Left lung (tissue), 14 donors: ENCODE measurements at places on chromosomes 2 and 18.

- H3K27ac ChIP-seq: no peak overlapping the region
- no peaks in the 10 kb centered on the region for H3K36me3 ChIP-seq
- H3K4me3 ChIP-seq: no peak overlapping the region
- H3K27me3 ChIP-seq: no peaks in the 10 kb centered on the region
- H3K4me1 ChIP-seq: no peaks in the 10 kb centered on the region
- DNase-seq: no peak
Measured at GRCh38 chr2:146786396-146786795, 1058.4 kb upstream of the ACVR2A start.

- no peaks in the 10 kb centered on the region for H3K36me3 ChIP-seq
- no peak overlapping the region for H3K27ac ChIP-seq
- H3K4me3 ChIP-seq: no peak overlapping the region
- DNase-seq: no peak
Measured at GRCh38 chr18:52518086-52518485, 178.1 kb downstream of the DCC start.

GRCh38 chr2:157447741-157448140, 3.9 kb upstream of the CYTIP start:
- H3K36me3 ChIP-seq: no peaks in the 10 kb centered on the region
- H3K4me1 ChIP-seq: peaks cover 13% of the 10 kb centered on the region
- no peak for DNase-seq

- DNase-seq: no peak
- H3K4me3 ChIP-seq: no peak overlapping the region
- no peaks in the 10 kb centered on the region for H3K4me1 ChIP-seq
- no peaks in the 10 kb centered on the region for H3K27me3 ChIP-seq
Measured at GRCh38 chr2:12930391-12930790, 213.7 kb downstream of the TRIB2 start.

DNA sequence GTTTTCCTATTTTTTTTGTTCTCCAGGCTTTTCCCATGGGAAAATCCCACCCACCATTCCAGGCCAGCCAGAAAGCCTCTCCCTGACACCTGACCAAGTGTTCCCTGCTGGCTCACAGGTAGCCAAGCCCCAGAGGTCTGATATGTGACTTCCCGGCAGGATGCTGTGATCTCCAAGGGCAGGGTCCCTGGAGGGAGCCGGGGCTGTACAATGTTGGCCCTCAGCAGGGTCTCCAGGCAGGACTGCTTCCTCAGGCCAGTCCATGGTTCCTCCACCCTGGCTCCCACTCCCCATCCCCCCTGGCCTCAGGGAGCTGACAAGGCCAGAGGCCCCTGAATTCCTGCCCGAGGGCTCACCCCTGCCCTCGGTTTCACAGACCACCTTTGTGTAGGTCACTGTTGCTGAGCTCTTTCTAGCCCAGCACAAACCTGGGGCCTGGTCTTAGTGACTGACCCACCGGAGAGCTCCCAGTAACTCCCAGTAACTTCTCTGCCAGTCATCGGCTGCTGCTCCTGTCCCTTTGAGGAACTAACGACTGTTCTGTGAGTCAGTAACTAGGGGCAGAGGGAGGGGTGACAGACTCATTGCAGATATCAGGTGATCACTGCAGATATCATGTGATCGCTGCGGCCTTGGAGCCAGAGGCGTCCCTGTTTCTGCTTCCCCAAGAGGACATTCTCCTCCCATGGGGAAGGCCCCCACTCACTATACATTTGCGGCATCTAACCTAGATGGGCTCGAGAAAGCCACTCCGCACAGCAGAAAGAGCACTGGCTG, 38.7 kb downstream of the SDC1 start:
- DNase-seq: peak; percentile 72
- H3K36me3 ChIP-seq: no peaks in the 10 kb centered on the region
- H3K27me3 ChIP-seq: no peaks in the 10 kb centered on the region
- H3K4me1 ChIP-seq: peaks cover 5% of the 10 kb centered on the region

DNA sequence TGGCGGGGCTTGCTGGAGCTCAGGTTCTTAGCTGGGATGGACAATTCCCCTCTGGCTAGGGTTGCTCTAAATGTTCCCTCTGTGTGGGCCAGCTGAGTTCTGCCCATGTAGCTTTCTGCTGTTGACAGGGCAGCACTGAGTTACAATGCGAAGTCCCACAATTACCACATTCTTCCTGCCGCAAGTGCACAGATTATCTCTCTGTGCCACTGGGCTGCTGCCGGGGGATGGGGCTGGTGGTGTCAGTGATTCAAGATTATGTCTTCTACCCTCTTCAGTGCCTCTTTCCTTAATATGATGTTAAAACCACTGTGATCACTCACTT, 708.1 kb downstream of the SLC4A3 start:
- H3K36me3 ChIP-seq: no peaks in the 10 kb centered on the region
- DNase-seq: no peak
- H3K27me3 ChIP-seq: no peaks in the 10 kb centered on the region
- no peak overlapping the region for H3K4me3 ChIP-seq
- no peaks in the 10 kb centered on the region for H3K4me1 ChIP-seq

DNA sequence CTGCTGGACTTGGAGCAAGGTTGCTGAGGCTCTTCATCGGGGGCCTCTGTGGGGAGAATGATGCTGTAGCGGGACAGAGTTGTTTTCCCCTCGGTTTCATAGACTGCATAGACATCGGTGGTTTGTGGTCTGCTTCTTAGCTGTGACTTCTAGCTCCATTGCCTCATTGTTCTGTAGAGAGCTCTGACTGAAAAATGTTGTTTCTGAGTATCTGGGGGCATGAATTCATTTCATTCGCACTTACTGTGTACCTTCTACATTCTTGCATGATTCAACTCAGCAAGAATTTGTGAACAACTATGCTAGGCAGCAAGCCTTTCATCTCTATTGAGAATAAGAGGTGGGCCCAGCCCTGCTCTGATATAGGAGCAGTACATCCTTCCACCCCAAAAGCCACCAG, 406.8 kb downstream of the NBAS start:
- H3K27ac ChIP-seq: no peak overlapping the region
- no peaks in the 10 kb centered on the region for H3K27me3 ChIP-seq
- H3K36me3 ChIP-seq: no peaks in the 10 kb centered on the region
- no peaks in the 10 kb centered on the region for H3K4me1 ChIP-seq
- H3K4me3 ChIP-seq: no peak overlapping the region

DNA sequence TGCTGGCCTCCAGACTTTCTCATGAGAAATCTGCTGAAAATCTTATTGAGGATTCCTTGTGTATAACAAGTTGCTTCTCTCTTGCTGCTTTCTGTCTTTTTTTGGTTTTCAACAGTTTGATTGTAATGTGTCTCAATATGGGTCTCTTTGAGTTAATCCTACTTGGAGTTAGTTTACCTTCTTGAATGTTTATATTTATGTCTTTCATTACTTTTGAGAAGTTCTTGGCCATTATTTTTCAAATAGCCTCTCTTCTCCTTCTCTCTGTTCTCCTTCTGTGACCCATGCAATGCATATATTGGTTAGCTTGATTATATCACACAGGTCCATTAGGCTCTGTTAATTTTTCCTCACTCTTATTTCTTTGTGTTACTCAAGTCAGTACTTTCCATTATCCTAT, 67.4 kb upstream of the ADAM23 start:
- H3K4me3 ChIP-seq: no peak overlapping the region
- H3K27me3 ChIP-seq: no peaks in the 10 kb centered on the region
- H3K4me1 ChIP-seq: no peaks in the 10 kb centered on the region
- no peaks in the 10 kb centered on the region for H3K36me3 ChIP-seq
- DNase-seq: no peak

DNA sequence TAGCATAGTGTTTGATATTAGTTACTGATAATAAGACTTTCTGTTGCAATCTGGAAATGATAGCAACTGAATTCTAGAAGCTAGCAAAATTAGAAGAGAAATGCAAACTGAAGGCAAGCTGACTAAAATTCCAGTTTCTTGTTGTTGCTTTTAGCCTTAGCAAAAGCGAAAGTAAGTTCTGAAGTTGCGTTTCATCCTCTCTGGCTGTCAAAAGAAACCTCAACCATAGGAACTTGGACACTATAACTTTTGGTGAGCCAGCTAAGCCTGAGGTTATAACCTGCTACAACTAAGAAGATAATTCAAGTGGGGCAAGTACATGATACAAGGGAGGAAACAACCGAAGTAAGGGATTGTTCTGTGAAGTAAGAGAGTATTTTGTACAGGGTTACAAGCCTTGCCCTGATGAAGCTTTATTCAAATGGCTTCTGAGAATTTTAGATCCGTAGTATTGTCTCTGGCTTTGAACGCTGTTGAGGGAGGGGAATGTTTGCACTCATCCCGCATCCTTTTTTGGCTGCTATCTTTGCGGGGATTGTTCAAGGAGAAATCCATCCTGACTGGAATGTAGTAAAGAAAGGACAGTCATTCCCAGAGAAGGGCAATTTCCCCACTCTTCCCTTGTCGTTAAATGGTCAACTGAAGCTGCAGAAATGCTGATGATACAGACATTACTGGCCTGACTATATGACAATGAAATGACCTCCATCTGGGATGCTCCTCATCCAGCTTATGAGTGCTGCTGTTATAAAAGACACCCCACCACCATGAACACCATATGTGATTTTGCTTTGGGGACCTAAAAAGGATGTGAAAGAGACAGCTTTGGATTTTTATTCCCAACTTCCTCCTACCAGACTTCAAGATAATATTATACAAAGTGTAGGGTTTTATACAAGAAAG, 7.0 kb upstream of the TMX3 start:
- no peak for DNase-seq
- H3K27ac ChIP-seq: peak overlapping the region; percentile 51
- no peaks in the 10 kb centered on the region for H3K27me3 ChIP-seq
- no peaks in the 10 kb centered on the region for H3K36me3 ChIP-seq

GRCh38 chr2:223020971-223021675, 30.9 kb upstream of the KCNE4 start:
- H3K4me1 ChIP-seq: no peaks in the 10 kb centered on the region
- no peak overlapping the region for H3K27ac ChIP-seq
- H3K36me3 ChIP-seq: no peaks in the 10 kb centered on the region
- H3K4me3 ChIP-seq: no peak overlapping the region
- no peak for DNase-seq

- H3K27ac ChIP-seq: no peak overlapping the region
- H3K27me3 ChIP-seq: no peaks in the 10 kb centered on the region
- no peaks in the 10 kb centered on the region for H3K4me1 ChIP-seq
- no peak overlapping the region for H3K4me3 ChIP-seq
- no peaks in the 10 kb centered on the region for H3K36me3 ChIP-seq
- no peak for DNase-seq
Measured at GRCh38 chr18:50151926-50152325, 43.0 kb downstream of the MYO5B start.

- no peak for DNase-seq
- peaks cover 3% of the 10 kb centered on the region for H3K4me1 ChIP-seq
- no peaks in the 10 kb centered on the region for H3K36me3 ChIP-seq
- H3K27ac ChIP-seq: peak overlapping the region; percentile 61
- no peak overlapping the region for H3K4me3 ChIP-seq
Measured at GRCh38 chr2:74293191-74293991, 49.8 kb downstream of the SLC4A5 start.

DNA sequence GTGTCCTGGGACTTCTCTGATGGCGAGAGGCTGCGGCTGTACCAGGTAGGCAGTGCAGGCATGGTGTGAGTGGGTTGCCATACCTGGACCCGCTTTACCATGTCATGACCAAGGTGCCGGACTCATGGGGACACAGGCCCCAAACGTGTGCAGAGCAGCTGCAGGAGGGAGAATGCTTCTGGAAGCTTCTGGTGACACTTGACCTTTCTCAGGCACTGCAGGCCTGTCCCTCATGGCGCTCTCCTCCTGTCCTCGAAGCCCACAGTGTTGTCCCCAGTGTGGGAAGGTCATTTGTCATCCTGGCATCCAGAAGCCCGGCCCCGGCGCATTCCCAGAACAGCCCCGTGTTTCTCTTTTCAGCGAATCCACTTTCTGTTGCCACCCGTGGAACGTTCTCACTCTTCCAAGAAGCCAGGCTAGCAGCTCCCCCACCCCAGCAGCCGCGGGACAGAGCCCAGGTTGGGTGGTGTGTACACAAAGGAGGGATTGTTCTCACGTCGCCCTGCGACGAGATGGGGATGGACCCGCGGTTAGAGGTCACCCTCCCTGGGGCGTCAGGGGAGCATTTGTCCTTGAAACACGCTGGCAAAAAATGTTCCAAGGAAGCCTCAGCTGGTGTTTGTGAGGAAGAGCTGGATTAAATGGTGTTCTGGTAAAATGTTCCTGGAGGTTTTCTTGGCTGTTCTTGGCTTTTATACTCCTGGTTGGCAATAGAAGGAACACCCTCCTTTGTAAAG, 43.7 kb downstream of the SH3BP4 start:
- no peak overlapping the region for H3K4me3 ChIP-seq
- H3K36me3 ChIP-seq: no peaks in the 10 kb centered on the region
- H3K27ac ChIP-seq: no peak overlapping the region
- DNase-seq: no peak
- H3K27me3 ChIP-seq: no peaks in the 10 kb centered on the region

DNA sequence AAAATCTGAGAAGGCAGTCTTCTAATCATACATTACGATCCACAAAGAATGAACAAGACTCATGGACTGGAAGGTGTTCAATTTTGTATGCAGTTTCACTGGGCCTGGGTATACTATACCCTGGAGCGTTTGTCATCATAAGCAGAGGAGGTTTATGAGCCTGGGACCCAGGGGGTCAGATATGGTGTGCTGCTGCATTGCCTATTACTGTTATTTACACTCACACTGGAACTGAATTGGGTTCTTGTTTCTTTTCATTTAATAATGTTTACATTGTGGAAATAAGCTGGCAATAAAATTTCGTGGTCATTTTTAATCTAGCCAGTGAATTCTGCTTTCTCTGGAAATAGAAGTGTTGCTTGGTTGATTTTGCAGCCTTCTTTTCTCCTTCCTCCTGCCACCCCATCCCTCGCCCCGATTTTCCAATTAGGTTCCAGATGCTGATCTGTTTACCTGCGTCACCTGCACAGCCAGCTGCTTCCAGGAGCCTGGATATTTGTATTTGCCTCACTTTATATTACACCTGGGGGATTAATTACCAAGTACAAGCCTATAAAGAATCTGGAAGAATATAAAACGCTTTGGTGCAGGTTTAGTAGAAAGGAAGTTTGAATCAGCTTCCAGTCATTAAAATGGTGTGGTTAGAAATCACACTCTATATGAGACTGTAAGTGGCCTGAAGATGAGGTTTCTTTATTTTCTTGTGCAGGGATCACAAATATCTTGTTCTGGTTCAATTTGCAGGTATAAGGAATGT, 234.4 kb downstream of the SOCS6 start:
- no peaks in the 10 kb centered on the region for H3K36me3 ChIP-seq
- DNase-seq: no peak

- no peaks in the 10 kb centered on the region for H3K27me3 ChIP-seq
- no peaks in the 10 kb centered on the region for H3K36me3 ChIP-seq
- H3K4me3 ChIP-seq: no peak overlapping the region
- no peak overlapping the region for H3K27ac ChIP-seq
- no peak for DNase-seq
- no peaks in the 10 kb centered on the region for H3K4me1 ChIP-seq
Measured at GRCh38 chr2:239721531-239721930, 303.6 kb downstream of the NDUFA10 start.

GRCh38 chr2:147297820-147298219, 547.0 kb upstream of the ACVR2A start:
- no peak overlapping the region for H3K27ac ChIP-seq
- no peak overlapping the region for H3K4me3 ChIP-seq
- H3K4me1 ChIP-seq: no peaks in the 10 kb centered on the region
- no peaks in the 10 kb centered on the region for H3K36me3 ChIP-seq
- DNase-seq: no peak
- H3K27me3 ChIP-seq: no peaks in the 10 kb centered on the region
